SJSA1 (cell line): ENCODE measurements at places on chromosomes 1 and 21.

- DNase-seq = no peak
Measured at GRCh38 chr1:99218999-99219398, 45.3 kb upstream of the PLPPR4 start.

GRCh38 chr1:56045477-56045876, 533.9 kb downstream of the PLPP3 start:
- no peak for DNase-seq

DNA sequence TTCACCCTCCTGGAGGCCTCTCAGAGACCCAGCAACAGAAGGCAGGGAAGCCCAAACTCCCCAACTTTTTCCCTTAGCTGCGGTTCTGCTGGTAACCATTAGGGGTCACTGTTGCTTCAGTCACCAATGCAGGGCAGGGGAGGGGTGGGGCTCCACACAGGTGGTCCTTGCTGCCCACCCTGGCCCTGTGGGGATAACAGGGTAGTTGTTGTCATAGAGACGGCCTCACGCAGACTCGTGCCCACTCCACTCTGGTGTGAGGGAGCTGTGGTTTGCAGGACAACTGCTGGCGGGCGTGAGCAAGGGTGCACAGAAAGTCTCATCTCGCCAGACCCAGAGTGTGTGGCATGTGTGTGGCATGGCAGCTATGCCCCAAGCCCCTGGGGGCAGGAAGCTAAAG, 19.9 kb downstream of the INSRR start:
- DNase-seq = peak; percentile 34

- peak; percentile 48 for DNase-seq
Measured at GRCh38 chr1:100631015-100631551, 88.5 kb upstream of the VCAM1 start.

DNA sequence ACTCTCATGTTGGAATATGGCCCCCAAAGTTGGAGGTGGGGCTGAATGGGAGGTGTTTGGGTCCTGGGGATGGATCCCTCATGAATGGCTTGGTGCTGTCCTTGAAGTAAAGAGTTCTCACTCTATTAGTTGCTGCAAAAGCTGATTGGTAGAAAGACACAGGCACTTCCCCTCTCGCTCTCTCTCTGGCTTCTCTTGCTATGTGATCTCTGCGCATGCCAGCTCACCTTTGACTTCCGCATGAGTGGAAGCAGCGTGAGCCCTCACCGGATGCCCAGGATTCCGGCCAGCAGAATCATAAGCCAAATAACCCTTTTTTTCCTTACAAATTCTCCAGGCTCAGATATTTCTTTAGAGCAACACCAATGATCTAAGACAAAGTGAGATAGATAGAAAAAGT, 20.9 kb upstream of the CCSAP start:
- no peak for DNase-seq

GRCh38 chr1:165632152-165632469, 1.1 kb downstream of the MGST3 start:
- DNase-seq = no peak

DNA sequence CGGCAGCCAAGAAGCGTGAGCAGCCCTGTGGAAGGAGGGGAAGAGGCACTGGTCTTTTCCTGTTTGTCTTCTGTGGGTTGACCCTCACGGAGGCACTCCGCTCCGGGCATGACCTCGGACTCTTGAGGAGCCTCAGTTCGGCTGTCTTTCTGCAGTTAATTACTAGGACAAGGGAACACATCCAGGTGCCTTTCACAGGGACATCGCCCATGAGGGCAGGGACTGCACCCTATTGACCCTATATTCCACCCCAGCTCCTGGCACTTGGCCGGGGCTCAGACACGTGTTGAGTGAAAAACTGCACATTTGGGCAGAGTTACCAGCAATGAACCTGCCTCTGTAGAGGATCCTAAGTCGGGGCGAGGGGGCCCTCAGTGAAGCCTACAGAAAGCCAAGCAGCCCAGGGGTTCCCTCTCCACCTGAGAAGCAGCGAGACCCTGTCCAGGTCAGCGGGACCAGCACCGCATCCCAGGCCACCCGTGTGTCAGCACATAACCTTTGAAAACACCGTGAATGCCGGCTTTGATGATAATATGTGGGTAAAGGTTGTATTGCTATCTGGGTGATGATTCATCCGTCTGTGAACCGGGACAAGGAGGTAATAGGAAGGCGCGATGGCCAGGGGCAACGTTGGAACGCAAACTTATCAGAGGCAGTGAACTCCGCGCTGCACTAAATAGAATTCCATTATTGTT, 161.4 kb upstream of the ARHGEF16 start:
- DNase-seq = no peak

GRCh38 chr1:3570066-3570986, 41.0 kb downstream of the MEGF6 start:
- no peak for DNase-seq

GRCh38 chr1:32867671-32868070, 3.0 kb downstream of the FNDC5 start:
- no peak for DNase-seq

GRCh38 chr1:170133766-170134495, 11.8 kb upstream of the NTMT2 start:
- DNase-seq = no peak

GRCh38 chr1:155200920-155201319, 6.8 kb downstream of the THBS3 start:
- DNase-seq = no peak

DNA sequence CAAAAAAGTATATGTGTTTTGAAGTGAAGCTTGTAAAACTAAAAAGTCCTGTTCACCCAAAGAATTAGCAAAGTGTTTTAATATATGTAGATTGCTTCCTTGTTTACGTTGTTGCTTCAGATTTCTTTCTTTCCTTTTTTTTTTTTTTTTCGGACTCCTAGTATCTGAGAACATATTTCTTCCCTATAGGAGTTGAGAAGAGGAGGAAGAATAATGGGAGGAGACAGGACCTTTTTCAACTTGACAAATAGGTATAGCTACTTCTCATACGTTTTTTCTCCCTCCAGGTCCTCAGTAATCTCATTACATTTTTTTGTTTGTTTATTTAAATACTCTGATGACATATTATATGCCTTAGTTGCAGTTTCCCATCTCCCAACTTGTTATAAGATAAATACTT, 8.9 kb downstream of the DISP1 start:
- no peak for DNase-seq

DNA sequence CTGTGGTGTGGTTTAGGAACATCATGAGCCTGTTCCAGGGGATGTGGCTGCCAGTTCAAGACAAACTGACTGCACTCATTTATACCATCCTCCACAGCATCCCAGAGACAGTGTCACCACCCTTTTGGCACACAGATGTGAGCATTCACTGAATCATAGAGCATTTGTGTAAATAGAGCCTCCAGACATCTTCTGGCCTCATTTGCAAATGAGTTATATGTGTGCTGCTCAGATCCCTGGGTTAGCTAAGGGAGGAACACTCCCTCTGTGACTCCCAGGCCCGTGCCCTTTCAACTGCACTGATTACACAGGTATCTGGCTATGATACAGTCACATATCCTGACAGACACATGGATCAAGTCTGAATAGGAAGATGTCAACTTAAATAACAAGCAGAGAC, 351.5 kb upstream of the PLD5 start:
- no peak for DNase-seq

DNA sequence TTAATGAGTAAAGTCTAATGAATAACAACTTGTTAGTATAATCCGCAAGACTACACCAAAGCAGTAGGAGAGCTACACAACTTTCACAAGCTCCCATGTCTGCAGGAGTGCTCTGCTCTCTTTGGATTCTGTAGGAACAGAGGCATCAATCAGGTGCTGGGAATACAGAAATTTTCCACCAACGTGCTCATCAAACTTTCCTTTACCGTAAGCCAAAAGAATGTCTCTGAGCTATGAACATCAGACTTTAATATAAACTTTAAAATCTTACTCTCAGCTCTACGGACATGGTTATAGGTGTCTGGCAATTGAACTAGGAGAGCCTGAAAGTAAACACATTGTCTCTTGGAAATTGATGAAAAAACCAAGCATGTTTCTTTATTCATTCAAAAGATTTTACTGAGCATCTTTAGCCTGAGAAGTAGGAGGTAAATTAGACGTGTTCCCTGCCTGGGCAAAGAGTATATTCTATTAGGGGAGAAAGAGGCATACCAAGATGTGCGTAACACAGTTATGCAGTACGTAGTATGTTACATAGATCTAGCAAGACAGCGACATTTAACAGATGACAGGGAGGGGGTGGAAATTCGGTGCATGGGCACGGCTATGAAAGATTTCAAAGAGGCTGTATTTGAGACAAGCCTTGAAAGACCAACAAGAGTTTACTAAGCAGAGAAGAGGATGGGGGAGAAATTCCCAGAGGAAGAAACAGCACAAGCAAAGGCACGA, 85.2 kb downstream of the TM2D1 start:
- DNase-seq = no peak

GRCh38 chr1:85229574-85230097, 28.8 kb upstream of the SYDE2 start:
- DNase-seq = no peak

- no peak for DNase-seq
Measured at GRCh38 chr1:61892977-61893376, 150.7 kb downstream of the PATJ start.

- DNase-seq = no peak
Measured at GRCh38 chr1:154329551-154330131, 4.3 kb downstream of the ATP8B2 start.

GRCh38 chr1:10664251-10664650, 132.2 kb downstream of the CASZ1 start:
- DNase-seq = no peak

GRCh38 chr1:181128592-181129497, 40.3 kb downstream of the IER5 start:
- DNase-seq = no peak

- no peak for DNase-seq
Measured at GRCh38 chr1:52554756-52555155, 1.9 kb upstream of the TUT4 start.

DNA sequence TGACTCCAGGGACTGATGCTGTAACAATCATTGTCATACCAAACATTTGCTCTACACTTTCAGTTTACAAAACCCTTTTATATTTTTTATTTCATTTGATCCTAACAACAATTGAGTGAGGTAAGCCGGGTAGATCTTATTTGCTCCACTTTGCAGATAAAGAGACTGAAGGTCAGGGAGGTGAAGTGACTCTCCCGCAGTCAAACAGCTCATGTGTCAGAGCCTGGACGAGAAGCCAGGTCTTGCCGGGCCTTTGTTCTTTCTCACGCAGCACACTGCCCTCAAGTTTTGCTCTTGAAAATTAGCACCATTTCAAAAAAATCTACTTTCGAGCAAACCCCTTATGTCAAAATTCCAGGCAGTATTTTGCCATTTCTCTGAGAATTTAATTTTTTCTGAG, 65.2 kb downstream of the CD247 start:
- no peak for DNase-seq

GRCh38 chr1:94921977-94922376, 4.9 kb downstream of the CNN3 start:
- DNase-seq = no peak

- DNase-seq = no peak
Measured at GRCh38 chr1:162626094-162626493, 6.2 kb upstream of the DDR2 start.

GRCh38 chr1:174266476-174266875, 107.2 kb downstream of the RABGAP1L start:
- DNase-seq = no peak

DNA sequence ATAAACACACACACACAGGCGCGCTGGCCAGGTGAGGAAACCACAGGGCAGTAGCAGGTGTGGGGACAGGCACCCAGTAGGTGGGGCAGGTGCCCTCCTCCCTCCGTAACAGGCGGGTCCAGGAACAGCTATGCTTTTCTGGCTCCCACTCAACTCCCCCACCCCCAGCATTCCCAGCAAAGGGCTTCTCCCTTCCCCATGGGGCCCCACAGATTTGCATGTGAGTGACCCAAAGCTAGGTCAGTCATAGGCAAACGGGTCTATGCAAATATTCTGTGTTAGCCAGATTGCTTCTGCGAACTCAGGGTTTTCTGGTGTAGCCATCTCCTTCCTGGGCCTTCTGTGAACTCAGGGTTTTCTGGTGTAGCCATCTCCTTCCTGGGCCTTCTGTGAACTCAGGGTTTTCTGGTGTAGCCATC, 114.2 kb downstream of the SIK1 start:
- DNase-seq = no peak

DNA sequence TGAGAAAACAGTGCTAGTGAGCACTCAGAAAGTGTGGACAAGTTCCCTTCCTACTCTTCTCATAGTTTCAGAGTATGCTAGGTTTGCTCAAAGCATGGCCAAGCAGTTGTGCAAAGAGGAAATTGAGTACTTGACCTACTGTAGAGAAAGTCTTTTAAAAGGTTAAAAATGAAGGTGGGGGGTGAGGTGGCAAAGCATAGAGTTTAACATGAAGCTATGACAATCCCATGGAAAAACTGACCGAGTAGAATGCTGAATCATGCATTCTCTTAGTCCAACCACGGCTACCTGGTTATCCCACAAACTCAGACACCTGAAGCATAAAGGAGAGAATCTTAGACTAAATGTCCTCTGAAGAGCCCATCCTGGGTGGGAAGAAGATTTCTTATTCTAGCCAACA, 79.9 kb downstream of the PTPN14 start:
- DNase-seq = no peak

DNA sequence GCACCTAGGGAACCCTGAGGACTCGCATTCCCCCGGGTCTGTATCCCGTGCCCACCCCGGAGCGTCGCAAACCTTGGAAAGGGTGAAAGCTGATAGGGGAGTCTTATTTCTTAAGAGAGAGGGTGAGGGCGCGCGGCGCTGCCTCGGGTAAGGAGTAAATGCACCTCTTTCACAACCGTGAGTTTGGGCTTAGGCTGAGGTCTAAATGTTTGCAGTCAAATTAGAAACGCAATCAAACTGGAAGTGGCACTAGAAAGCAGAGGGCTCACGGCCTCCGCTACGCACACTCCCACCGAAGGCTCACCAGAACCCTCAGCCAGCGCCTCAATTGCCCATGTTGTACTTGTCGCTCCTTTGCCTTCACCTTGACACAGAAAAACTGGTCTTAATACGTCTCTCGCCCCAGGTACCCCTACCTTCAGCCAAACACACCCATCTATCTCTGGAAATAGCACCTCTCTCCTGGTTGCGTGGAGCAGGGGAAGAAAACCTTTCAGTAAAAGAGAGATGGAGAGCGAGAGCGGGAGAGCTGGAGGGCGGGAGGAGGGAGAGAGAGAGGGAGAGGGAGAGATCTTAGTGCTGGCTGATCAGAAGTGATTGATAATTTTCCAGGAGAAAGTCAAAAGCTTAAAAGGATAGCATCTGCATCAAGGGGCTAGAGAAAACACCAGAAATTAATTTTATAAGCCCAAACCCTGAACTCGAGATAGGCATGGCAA, 1.7 kb upstream of the HLX start:
- no peak for DNase-seq

- DNase-seq = no peak
Measured at GRCh38 chr1:234712891-234713305, 102.9 kb upstream of the IRF2BP2 start.

GRCh38 chr1:236356141-236356540, 37.9 kb upstream of the EDARADD start:
- DNase-seq = no peak

DNA sequence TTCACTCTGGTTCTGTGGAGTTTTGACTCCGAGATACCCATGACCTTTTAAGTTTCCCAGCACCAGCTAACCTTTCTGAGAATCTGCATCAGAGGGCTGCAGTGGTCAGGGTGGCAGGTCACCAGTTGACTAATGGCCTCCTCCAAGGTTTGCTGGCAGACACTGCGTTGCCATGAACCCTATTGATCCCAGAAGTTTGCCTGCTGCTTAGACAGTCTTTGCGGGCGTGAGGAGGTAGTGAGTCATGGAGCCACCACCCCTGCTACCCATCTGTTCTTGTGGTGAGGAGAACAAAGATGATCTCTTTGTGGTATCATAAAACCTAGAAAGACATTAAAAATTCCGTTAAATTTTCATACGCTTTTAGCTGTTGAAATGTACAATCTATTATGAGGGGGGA, 180.4 kb downstream of the FGGY start:
- peak; percentile 29 for DNase-seq

GRCh38 chr1:202221911-202222909, 28.6 kb downstream of the LGR6 start:
- DNase-seq = peak; percentile 38
